ENCODE measurements at places on chromosomes 16 and 17.

DNA sequence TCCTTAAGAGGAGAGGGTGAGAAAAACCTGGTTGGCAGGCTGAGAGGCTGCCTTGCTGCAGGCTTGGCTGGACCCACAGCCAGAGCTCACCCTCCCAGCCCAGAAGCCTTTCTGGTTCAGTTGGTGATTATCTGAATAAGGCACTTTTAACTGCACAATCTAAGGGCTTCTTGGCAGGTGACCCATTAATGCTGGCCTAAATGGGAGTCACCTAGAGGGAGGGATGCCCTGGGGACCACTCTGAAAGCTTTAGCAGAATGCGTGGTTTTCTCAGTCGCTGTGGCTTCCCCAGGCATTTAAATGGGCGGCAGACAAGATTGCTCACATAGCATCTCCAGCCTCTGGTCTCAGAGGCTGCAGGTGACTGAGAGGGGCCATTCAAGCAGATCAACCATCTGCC is 33.2 kb upstream of the SHISA9 start:
- DNase-seq: no peak

GRCh38 chr16:81469710-81470535 is 25.3 kb downstream of the CMIP start:
- no peak for DNase-seq

DNA sequence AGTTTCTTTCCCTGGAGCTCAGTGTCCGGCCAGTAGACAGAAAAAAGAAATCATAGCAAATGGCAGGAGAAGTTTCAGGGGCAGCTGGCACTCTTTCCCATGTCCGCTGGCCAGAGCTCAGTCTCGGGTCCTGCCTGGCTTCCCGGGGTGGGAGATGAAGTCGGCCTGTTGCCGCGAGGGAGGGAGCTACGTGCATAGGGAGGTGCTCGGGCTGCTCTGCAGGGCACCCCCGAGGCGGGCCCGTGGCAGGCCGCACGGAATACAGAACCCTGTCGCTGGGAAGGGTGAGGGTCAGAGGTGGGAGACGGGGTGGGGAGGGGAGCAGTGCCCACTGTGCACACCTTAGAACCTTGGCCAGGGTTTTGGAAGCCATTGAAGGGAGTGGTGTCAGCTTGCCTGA is 78.3 kb upstream of the FOXF1 start:
- DNase-seq: no peak

GRCh38 chr17:60749050-60749449 is 71.4 kb downstream of the BCAS3 start:
- no peak for DNase-seq

DNA sequence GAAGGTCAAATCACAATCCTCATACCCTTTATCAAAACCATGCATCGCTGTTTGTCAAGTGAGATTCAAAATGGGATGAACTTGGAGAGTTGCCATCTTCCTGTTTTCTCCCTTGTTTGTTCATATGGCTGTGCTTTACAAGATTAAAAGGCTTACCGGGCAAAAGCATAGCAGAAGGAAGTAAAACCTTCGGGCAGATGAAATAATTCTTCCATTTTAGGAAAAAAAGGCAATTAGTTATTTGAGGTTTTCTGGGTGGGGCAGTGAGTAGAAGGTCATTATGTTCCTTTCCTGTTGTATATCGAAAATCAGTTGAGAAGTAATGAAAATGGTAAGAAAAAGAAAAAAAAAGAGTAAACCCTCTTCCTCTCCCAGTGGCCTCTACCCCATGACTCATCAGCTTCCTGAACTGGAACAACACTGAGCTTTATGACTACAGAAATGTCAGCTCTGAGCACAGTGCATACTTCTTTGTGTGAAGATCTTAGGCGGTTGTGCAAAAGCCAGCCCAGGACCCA is 369.2 kb downstream of the CDH13 start:
- DNase-seq: peak; percentile 89

Measured in HCEC 1CT (cell line).